ENCODE measurements at places on chromosomes 6 and 20.

- no peak for DNase-seq
Measured at GRCh38 chr20:34318609-34319443, 15.7 kb upstream of the AHCY start.

- DNase-seq = no peak
Measured at GRCh38 chr6:155001482-155001881, 6.4 kb downstream of the TIAM2 start.

GRCh38 chr20:21982559-21982958 lies 277.1 kb downstream of the PAX1 start:
- no peak for DNase-seq

GRCh38 chr6:34248198-34248726 lies 544 bp downstream of the SMIM29 start:
- DNase-seq = no peak

DNA sequence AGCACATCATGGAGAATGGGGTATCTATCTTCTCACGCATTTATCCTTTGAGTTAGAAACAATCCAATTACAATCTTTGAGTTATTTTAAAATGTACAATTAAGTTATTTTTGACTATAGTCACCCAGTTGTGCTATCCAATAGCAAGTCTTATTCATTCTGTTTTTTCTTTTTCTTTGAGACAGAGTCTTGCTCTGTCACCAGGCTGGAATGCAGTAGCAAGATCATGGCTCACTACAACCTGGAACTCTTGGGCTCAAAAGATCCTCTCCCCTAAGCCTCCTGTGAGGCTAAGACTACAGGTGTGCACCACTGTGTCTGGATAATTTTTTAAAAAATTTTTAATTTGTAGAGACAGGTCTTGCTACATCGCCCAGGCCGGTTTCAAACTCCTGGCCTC lies 201.5 kb upstream of the ZNF217 start:
- DNase-seq = no peak

- DNase-seq = no peak
Measured at GRCh38 chr20:373171-373890, 7.2 kb upstream of the TRIB3 start.

DNA sequence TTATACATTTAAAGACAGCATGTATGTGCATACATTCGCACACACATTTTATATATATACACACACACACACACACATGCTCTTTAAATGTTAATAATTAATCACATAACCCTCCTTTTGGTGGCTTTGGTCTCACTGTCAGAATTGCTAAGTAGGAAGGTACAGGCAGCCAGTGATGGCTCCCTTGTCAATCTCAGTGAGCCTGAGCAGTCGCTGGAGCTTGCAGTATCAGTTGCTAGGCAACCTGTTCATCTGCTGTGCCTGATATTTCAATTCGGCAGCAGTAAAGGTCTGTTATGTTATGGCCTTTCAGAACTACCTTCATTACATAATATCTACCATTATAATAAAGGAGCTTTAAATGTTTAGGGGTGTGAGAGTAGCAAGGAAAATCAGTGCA lies 374.3 kb downstream of the LMBRD1 start:
- no peak for DNase-seq

- no peak for DNase-seq
Measured at GRCh38 chr6:152034631-152035030, 227.1 kb downstream of the ESR1 start.

DNA sequence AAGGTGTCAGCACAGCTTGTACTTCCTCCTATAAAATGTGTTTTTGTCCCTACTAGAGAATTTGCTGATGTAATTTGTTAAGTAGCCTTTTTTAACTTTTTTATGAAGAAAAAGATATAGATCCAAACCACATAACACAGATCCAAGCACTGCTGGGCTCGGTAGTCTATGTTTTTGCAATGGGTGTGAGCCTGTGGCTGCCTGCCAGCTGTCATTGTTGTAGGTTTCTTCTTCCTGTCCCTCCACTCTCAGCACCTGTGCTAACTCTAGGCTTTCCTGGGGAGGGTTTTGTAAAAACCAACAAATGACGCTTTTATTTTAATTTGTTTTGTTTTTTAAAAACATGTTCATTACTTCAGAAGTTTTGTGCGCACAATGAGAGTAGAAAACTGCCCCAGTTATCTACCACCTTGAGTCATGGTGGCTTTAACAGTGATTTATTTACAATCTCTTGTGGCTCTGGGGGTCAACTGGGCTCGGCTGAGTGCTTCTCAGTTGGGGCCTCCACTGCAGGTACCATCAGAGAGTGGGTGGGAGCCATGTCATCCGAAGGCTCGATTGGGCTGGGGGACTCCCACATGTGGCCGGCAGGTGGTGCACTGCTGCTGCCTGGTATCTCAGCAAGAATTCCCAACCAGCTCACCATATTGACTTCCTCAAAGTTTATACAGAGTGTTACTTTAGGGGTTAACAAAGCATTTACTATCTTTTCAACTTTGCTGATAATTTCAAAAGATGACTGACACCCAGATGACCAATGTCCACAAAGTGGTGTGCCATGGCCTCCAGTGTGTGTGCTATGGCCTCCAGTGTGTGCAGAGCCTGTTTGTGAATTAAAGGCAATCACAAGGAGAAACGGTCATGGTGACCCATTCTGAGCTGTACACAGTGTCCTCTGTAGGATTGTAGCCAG lies 3.0 kb upstream of the CCR6 start:
- no peak for DNase-seq

DNA sequence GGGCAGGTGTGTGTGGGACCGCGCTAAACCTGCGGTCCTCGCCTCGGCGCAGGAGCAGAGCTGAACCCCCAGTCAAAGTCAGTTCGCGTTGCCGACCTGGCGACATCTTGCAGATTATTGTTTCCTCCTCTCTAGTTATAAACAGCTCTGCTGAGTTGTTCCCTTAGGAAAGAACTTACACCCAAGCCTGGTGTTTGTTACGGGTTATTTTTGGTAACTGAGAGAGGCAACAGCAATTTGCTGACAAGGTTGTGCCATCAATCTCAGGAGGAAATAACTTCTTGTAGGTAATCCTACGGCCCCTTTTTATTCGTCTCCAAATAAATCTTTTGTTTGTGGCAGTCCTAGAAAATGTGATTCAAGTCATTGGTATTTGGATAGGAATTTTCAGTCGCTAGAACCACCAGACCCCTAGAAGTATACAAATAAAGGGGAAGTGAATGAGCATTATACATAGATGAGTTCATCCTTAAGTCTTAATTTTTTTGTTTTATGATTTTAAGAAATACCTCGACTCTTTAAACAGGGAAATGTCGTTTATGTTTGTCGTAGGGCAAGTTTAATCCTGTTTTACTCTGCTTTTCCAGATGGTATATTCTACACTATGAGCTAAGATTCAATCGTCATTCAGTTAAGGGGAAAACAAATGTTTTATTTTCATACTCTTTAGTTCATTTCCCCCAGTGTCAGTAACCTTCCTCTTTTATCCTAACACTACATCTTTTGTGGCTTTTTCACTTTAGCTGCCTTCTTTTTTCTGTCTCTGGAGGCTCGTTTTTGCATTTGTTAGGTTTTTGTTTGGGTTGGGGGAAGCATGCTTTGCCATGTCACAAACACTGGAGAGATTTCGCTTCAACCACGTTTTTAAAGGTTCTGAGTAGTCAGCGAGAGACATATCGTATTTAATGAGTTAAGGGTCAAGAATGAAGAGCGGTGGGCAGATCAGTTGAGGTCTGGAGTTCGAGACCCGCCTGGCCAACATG lies 1.2 kb downstream of the PM20D2 start:
- DNase-seq = no peak

DNA sequence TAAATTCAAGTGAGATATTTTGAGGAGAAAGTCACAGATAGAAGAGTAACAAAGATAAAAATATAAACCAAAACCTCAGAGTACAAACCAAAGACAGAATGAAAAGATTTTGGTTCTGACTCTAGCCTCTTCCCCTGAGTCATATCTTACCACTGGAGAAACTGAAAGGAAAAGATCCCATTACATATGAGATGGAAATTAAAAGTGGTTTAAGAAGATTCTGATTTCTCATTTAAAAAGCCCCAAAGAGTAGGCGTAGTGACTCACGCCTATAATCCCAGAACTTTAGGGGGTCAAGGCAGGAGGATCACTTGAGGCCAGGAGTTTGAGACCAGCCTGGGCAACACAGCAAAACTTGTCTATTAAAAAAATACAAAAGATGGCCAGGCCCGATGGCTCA lies 30.6 kb downstream of the SPINT4 start:
- no peak for DNase-seq

- DNase-seq = no peak
Measured at GRCh38 chr6:51299621-51300380, 481.1 kb downstream of the TFAP2B start.

Data from activated CD4-positive, alpha-beta T cell treated with anti-CD3 and anti-CD28 coated beads, Interleukin-2, amount 50 U/mL, for 4 hours (primary cell).